Muscle of leg (tissue), 16 donors: ENCODE measurements at places on chromosomes 5 and 9. TPM values are rescaled to one million over a fixed set of nuclear protein-coding genes. Genes with fewer than 3 reads are reported as not detected.

STOML2 gene
- 77.7 TPM for total RNA-seq

LEAP2 gene
- total RNA-seq = 1.4 TPM

SARDH gene
- 6.3 TPM for total RNA-seq

SLC46A2 gene
- 0.04 TPM for total RNA-seq

FCN2 gene
- 0.18 TPM for total RNA-seq

ZNF169 gene
- total RNA-seq = 3.5 TPM

SLU7 gene
- total RNA-seq = 33.6 TPM

PCDHA9 gene
- 0.04 TPM for total RNA-seq

TEX48 gene
- not detected for total RNA-seq

GRCh38 chr5:170268884-170269283 is 28.7 kb downstream of the LCP2 start:
- peaks cover 16% of the 10 kb centered on the region for H3K4me1 ChIP-seq
- no peaks in the 10 kb centered on the region for H3K36me3 ChIP-seq
- H3K27ac ChIP-seq = no peak overlapping the region
- DNase-seq = peak; percentile 65
- H3K4me3 ChIP-seq = no peak overlapping the region

GRCh38 chr9:69385581-69386033 is 60.6 kb downstream of the ENTREP1 start:
- H3K27ac ChIP-seq = no peak overlapping the region
- H3K4me3 ChIP-seq = no peak overlapping the region
- DNase-seq = no peak
- peaks cover 14% of the 10 kb centered on the region for H3K36me3 ChIP-seq
- peaks cover 3% of the 10 kb centered on the region for H3K27me3 ChIP-seq

- peaks cover 28% of the 10 kb centered on the region for H3K4me1 ChIP-seq
- no peak for DNase-seq
- H3K36me3 ChIP-seq = peaks cover 19% of the 10 kb centered on the region
- H3K4me3 ChIP-seq = peak overlapping the region; percentile 95
- peak overlapping the region; percentile 20 for H3K27ac ChIP-seq
- no peaks in the 10 kb centered on the region for H3K27me3 ChIP-seq
Measured at GRCh38 chr9:137255448-137256114, 454 bp downstream of the NELFB start.

- peaks cover 55% of the 10 kb centered on the region for H3K4me1 ChIP-seq
- no peaks in the 10 kb centered on the region for H3K27me3 ChIP-seq
- peaks cover 14% of the 10 kb centered on the region for H3K36me3 ChIP-seq
- H3K4me3 ChIP-seq = no peak overlapping the region
- DNase-seq = no peak
Measured at GRCh38 chr5:172855597-172856292, 21.7 kb downstream of the ERGIC1 start.

DNA sequence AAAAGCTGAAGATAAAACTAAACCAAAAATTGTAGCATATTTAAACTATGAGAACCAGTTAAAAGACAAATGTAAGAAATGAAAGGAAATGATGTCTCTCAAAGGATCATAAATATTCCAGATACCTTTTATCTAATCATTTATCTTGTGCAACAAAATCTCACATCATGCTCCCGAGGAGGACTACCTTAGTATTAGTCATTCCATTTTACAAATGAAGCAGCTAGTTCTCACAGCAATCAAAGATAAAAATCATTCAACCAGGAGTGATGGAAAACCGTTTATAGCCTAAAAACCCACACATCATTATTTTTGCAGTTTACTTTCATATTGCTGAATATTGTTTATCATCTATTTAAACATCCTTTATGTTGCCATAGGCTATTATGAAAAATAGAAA is 190.0 kb downstream of the CDH12 start:
- no peak overlapping the region for H3K27ac ChIP-seq
- H3K4me3 ChIP-seq = no peak overlapping the region
- no peak for DNase-seq
- H3K36me3 ChIP-seq = no peaks in the 10 kb centered on the region
- no peaks in the 10 kb centered on the region for H3K4me1 ChIP-seq

DNA sequence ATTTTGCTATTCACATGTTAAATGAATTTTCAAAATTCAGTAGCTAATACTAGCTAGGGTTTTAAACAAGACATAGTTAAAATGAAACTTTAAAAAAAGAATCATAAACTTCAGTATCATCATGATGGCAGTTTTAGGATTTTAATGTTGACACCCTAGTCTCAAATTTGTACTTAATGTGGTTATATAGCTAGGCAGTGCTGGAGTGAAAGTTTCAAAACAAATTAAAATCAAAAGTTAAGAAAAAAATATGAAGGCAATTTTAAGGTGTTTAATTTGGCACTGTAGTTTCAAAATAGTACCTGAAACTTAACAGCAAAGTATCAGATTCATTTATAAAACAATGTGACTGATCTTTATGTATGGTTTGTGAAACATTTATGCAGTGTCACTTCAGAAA is 19.3 kb upstream of the CDKN2B start:
- H3K36me3 ChIP-seq = no peaks in the 10 kb centered on the region
- no peak for DNase-seq
- no peak overlapping the region for H3K4me3 ChIP-seq
- H3K4me1 ChIP-seq = no peaks in the 10 kb centered on the region

DNA sequence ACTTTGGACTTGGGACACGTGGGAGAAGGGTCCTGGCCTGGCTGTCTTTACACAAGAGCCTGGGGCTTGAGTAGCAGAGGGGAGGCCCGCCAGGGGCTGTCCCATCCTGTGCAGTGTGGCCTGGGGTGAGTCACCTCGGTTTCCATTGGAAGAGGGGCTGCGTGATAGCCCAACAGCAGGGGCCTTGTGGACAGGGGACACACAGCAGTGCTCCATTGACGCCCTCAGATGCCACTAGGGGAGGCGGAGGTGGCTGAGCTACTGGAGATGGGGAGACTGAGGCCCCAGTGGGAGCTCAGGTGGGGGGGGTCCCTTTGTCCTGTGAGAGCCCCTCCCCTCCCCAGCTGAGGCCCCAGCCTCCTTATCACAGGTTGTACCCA is 50.0 kb upstream of the RNU6ATAC start:
- peaks cover 60% of the 10 kb centered on the region for H3K4me1 ChIP-seq
- H3K36me3 ChIP-seq = no peaks in the 10 kb centered on the region
- H3K4me3 ChIP-seq = no peak overlapping the region
- DNase-seq = no peak
- H3K27ac ChIP-seq = peak overlapping the region; percentile 89
- H3K27me3 ChIP-seq = no peaks in the 10 kb centered on the region

DNA sequence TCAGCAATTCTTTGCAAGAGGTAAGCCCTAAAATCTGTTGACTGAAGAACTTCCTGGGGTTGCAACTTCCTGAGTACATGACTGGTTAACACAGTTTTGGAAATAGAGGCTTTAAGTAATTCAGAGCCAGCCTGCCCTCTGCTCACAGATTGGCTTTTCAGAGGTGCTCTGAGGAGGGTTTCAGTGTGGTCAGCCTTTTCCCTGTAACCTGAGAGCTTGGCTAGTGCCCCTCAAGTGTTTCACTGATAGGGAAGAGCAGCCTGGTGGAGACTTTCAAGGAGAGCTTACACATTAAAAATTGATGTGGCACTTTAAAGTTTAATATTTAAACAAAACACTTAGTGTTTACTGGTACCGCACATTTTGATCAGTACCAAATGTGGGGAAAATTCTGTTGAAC is 56.7 kb upstream of the FOXB2 start:
- no peaks in the 10 kb centered on the region for H3K27me3 ChIP-seq
- H3K27ac ChIP-seq = no peak overlapping the region
- H3K4me3 ChIP-seq = no peak overlapping the region
- no peaks in the 10 kb centered on the region for H3K4me1 ChIP-seq
- no peak for DNase-seq
